GM03348 (cell line): ENCODE measurements at places on chromosomes 1 and 21.

- DNase-seq = no peak
These were observed 31.7 kb downstream of the PROX1 start for GRCh38 chr1:214019499-214019898.

DNA sequence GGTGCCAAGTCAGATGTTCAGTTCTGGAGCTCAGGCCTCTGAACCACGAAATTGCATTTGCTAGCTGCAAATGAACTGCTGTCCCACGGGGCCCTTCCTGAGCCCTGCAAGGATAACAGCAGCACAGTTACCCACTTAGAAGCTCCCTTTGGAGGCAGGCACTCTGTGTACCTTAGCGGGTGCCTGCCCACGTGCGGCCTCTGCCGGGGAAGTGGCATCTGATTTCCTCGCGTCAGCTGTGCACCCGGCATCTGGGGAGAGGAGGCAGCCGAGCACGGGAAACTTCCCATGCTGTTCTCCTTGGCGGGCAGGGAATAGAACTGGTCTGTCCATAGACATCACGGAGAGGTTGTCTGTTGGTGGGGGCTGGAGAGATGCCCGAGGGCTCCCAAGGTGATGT lies 148.0 kb upstream of the C1orf174 start:
- no peak for DNase-seq

DNA sequence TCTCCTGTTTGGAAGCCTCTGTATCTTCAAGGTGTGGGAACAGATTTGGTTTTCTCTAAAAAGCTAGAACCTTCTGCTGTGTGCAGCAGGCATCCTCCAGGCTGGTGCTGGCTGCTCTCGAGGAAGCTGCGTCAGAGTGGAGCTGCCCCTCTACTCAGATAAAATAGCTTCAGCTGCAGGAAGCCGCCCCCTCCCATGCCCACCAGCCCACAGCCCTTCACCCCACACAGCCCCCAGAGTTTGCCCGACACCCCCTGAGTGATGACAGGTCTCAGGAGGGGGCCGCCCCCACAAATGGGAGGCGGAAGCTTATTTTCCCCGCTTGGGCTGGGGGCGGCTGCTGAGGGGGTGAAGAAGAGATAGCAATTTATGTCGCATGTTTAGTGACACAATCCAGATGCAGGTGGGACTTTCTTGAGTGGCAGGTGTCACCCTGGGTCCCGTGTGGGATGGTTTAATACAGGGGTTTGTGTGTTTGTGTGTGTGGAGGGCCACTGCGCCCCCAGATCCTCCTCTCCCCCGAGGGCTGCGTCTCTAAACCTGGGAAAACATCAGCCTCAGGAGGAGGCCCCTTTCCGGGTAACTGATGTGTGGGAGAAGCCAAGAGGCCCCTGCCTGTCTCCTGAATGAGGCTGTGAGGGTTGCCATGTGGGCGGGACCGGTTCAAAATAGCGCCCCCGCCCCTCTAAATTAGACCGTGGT lies 55.4 kb downstream of the STUM start:
- DNase-seq = no peak

DNA sequence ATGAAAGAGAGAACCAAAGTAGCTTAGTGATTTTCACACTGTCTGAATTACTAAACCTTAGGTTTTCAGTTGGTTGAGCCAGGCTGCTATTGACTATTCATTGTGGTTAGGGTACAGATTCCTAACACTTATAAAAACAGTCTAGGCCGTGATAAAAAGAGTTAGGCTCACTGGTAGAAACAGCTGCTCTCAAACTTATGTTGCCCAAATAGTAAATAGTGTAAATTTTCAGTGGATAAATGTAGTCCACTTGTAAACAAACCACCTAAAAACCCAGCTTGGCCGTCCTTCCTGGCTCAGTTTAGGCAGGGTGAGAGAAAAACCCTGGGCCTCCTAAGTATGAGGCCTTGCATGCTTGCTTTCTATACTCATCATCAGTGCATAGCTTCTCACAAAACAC lies 34.9 kb downstream of the ARID1A start:
- DNase-seq = no peak

DNA sequence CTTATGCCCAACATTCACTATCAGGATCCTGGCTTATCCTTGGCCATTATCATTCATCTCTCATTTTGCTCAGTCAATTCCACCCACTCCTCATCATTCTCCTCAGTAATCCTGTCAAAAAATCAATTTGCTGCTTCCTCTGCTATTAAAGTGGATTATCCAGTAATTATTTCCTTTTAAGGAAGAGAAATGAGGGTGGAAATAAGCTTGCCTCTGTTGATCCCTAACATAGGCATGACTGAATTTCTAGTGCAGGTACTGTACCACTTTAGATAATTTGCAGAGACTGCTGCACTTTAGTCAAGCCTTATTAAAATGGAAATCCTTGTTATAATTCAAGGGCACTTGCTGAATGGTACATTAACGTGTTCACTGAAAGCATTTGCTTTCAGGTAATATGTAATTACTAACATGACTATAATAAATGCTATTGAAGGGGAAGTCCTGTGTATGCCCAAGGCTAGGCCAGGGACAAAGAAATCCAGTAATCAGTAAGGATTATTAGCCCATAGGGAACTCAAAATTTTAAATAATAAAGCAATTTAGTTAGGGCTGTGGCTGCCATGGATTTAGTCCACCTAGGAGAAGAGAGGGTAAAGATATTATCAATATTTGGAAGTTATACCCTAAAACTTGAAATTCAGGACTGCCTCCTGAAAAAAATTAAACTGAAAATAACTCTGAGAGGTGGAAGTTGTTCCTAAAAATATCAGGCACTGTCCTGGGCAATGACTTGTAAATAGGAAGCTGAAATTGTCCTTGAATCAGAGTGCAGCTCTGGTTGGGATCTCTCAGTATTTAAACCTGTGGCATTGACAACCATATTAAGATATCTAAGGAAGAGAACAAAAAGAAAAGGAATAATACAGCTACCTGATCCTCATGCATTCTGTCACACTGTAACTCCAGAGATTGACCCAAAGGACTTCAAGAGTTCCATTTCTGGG lies 43.4 kb downstream of the RGS2 start:
- no peak for DNase-seq

DNA sequence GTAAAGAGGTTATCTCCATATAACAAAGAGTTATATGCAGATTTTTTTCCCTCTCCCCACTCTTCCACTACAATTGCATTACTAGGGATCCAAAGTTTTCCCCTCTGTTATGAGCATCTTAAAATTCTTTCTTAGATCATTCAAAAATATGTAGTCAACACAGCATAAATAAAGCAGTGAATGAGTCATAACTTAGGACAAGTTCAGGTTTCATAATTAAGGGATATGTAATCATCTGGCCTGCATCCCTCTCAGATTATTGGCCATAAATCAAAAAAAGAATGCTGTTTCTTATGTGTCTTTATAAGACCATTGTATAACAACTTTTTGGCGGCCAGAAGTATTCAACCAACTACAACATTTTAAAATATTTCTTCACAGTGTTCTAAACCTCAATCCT lies 1526.1 kb downstream of the KCNT2 start:
- no peak for DNase-seq

- no peak for DNase-seq
These were observed 28.6 kb downstream of the KAZN start for GRCh38 chr1:14626869-14627607.

GRCh38 chr1:240337781-240338180 lies 246.1 kb downstream of the FMN2 start:
- DNase-seq = peak; percentile 79

- DNase-seq = peak; percentile 12
These were observed 32.5 kb upstream of the ASPM start for GRCh38 chr1:197178998-197179397.

DNA sequence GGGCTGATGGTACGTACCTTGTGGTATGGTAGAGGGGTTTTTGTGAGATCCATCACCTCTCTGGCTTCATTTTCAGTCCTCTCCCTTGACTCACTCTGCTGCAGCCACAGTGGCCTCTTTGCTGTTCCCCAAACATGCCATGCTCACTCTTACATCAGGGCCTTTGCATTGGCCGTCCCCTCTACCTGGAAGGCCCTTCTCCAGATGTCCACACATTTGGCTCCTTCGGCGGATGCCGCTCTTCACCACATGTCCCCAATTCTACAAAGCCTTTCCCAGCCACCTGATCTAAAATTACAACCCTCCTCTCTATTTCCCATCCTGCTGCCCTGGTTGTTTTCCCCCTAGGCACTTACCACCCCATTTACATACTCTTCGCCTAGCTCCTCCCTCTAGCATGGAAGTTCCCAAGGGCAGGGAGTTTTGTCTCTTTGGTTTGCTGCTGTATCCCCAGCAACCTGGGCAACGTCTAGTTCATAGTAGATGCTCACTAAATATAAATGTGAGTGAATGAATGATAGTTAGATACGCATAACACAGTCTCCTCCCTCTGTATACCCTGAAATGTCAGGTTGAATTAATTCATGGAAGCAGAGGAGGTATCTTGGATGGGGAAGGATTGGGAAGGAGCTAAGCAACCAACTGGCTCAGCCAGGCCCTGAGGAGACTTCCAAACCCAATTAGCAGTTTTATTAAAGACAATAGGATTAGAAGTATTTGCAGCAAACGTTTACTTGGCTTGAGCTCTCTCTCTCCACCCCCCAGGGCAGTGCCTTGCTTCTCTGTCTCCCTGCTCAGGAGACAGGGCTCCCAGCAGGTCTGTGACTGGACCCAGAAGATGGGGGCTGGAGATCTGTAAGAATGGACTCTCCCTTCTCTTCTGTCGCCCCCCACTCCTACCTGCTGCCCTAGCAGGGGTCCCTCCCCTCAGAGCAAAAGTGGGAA lies 264.2 kb downstream of the GRIK3 start:
- no peak for DNase-seq

DNA sequence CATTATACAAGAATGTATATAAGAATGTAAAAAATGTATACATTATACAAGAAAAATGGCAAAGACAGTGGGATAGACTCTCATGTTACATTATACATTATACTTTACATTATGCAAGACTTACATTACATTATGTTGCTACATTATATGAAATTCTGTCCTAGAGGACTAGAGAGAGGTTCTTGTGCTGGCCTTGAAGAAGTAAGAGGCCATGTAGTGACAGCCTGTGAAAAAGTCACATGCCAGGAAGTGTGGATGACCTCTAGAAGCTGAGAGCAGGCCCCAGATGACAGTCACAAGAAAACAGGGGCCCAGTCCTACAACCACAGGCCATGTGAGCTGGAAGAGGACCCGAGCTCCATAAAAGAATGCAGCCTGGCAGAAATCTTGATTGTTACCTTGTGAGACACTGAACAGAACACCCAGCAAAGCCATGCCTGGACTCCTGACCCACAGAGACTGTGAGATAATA lies 30.5 kb upstream of the AHCYL1 start:
- DNase-seq = no peak

GRCh38 chr21:37273911-37274690 lies 7.0 kb upstream of the VPS26C start:
- no peak for DNase-seq

DNA sequence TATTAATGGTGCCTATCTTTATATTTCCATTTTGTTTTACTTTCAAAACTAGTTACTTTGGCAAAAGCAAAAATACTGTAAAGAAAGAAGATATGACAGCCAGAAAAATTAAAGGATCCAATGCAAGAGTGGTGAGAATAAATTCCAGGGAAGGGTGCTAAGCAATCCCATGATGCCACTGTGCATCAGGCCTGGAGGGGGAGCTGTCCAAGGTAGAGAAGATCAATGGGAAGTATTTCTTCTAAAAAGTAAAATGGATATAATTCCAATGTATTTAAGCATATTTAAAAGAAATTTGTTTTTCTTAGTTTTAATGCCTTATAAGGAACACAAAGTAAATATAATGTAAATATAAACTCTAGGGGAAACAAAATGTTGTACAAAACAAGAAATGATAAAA lies 1382.2 kb upstream of the B3GALT2 start:
- DNase-seq = no peak

GRCh38 chr1:225763716-225764548 lies 13.7 kb upstream of the SRP9 start:
- peak; percentile 60 for DNase-seq

GRCh38 chr1:225483818-225484656 lies 56.2 kb upstream of the LBR start:
- DNase-seq = no peak

- peak; percentile 88 for DNase-seq
These were observed 1.9 kb downstream of the S1PR1 start for GRCh38 chr1:101238681-101239094.

DNA sequence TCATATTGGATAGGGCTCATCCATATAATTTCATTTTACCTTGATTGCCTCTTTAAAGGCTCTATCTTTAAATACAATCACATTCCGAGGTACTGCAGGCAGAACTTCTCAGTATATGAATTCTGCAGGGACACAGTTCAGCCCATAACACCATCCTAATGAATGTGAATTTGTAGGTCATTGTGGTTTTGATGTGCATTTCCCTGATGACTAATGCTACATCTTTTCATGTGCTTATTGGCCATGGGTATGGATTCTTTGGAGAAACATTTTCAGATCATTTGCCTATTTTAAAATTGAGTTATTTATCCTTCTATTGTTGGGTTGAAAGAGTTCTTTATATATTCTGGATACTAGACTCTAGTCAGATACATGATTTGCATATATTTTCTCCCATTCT lies 9.6 kb upstream of the RPS6KC1 start:
- DNase-seq = no peak

DNA sequence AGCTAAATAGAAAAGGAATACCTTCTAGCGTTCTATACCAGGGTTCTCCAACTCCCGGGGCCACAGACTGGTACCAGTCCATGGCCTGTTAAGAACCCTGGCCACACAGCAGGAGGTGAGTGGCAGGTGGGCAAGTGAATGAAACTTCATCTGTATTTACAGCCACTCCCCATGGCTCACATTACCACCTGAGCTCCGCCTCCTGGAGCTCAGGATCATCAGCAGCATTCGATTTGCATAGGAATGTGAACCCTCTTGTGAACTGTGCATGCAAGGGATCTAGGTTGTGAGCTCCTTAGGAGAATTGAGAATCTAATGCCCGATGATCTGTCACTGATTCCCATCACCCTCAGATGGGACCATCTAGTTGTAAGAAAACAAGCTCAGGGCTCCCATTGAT lies 107.3 kb downstream of the KAZN start:
- no peak for DNase-seq

- DNase-seq = no peak
These were observed 10.6 kb downstream of the CSRP1 start for GRCh38 chr1:201496296-201496690.

GRCh38 chr1:45359882-45360513 lies 19.8 kb upstream of the MUTYH start:
- DNase-seq = peak; percentile 75

DNA sequence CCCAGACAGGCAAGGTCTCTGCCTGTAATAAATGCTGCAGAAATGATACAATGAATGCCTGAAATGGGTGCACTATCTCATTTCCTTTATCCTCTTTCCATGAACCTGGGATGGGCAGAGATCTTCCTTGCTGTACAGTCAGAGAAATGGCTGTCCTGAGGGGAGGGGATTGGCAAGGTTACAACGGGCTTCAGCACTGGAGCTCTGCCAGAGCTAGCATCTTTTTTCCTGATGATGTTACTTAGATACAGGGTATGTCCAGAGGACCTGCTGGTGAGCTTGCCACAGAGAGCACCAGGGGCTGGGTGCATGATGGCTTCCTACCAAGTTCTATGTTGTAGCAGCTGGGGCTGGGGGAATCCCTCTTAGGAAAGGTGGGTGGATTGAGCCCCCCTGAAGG lies 115.1 kb downstream of the PLXNA2 start:
- DNase-seq = no peak

GRCh38 chr1:210726621-210727020 lies 397.9 kb downstream of the HHAT start:
- DNase-seq = peak; percentile 15
